Activated CD4-positive, alpha-beta memory T cell treated with anti-CD3 and anti-CD28 coated beads, Interleukin-2, amount 10 ng/mL, durations not matched to agents 7 days and 5 days (primary cell): ENCODE measurements at places on chromosomes 2 and 18. TPM values are rescaled to one million over a fixed set of nuclear protein-coding genes. Genes with fewer than 3 reads are reported as not detected.
A peak's percentile ranks its signal among the peaks of the same experiment; 100 is the strongest.

The PSMG2 gene
- total RNA-seq = 115 TPM

The IRS1 gene
- 7.4 TPM for total RNA-seq

The TTN gene
- total RNA-seq = 2.1 TPM

DNA sequence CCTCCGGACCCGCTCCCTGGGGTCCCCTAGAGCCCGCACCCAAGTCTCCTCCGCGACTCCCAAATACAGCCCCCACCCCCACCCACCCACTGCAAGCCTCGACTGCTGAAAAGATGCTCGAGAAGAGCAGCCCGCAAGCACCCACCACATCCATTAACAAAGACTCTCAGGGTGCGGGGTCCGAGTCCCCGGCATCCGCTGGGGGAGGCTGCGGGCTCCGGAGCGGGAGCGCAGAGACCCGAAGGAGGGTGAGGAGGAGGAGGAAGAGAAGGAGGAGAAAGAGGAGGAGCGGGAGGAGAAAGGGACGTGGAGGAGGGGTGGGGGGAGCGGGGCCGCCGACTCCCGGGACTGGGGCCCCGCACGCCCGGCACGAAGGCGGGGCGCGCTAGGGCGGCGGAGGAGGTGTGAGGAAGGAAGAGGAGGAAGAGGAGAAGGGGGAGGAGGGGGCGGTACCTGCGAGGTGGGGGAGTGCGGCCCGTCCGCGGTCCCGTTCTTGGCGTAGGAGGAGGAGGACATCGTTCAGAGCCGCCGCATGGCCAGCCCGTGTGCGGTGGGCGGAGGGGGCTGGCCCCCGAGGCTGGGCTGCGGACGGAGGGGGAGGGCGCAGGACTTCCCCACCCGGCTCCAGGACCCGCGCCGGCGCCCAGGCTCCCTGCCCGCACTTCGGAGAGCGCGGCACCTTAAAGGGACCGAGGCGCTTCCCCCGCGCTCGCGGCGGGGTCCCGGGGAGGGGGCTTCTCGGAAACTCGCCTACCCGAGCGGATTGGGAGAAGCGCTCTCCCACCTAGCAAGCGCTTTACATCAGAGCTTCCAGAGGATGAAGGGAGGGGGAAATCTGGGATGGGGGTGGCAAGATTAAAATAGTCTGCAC is at the start of gene CACNB4:
Gene CACNB4 (minus strand): TSS at position 549 of the 871 bp plus-strand sequence.
- peak within 1 kb of the TSS; percentile 71 for H3K4me3 ChIP-seq
- DNase-seq = peak; percentile 17
- peaks cover 16% of the 10 kb centered on the region for H3K4me1 ChIP-seq
- H3K36me3 ChIP-seq = peaks cover 3% of the 10 kb centered on the region
- no peak within 1 kb of the TSS for H3K27ac ChIP-seq
- peaks cover 64% of the 10 kb centered on the region for H3K27me3 ChIP-seq

DNA sequence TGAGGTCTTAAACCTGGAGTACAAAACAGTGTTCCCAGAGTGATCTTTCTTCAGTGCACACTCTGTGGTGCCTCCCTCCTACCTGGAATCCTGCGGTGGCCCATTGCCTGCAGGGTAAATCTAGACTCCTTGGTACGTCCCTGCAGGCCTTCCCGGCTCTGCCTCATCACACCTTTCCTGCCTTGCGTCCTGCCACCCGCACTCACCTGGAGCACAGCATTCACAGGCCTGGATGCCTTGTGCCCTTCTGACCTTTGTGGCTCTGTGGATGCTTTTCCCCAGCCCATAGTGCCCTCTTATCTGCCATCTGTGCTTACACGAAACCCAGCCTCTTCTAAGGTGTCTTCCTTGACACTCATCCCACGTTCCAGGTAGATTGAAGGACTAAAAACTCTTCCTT is 62.7 kb downstream of the PRKRA start:
- H3K27me3 ChIP-seq = peaks cover 9% of the 10 kb centered on the region
- H3K36me3 ChIP-seq = no peaks in the 10 kb centered on the region
- peaks cover 8% of the 10 kb centered on the region for H3K4me1 ChIP-seq
- H3K4me3 ChIP-seq = no peak overlapping the region
- H3K27ac ChIP-seq = no peak overlapping the region

DNA sequence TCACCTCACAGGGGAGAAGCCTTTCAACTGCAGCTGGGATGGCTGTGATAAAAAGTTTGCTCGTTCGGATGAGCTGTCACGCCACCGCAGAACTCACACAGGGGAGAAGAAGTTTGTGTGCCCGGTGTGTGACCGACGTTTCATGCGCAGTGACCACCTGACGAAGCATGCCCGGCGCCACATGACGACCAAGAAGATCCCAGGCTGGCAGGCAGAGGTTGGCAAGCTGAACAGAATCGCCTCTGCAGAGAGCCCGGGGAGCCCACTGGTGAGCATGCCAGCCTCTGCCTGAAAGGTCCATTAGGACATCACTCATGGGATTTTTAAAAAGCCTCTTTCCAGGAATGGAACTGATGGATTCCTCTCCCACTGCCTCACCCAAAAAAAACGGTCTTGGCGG is 8.9 kb downstream of the KLF11 start:
- peaks cover 54% of the 10 kb centered on the region for H3K36me3 ChIP-seq
- H3K4me1 ChIP-seq = peaks cover 9% of the 10 kb centered on the region
- no peak overlapping the region for H3K4me3 ChIP-seq

GRCh38 chr18:68033466-68033865 is 516.9 kb upstream of the DSEL start:
- no peak for DNase-seq
- no peaks in the 10 kb centered on the region for H3K4me1 ChIP-seq
- H3K36me3 ChIP-seq = no peaks in the 10 kb centered on the region
- no peaks in the 10 kb centered on the region for H3K27me3 ChIP-seq

DNA sequence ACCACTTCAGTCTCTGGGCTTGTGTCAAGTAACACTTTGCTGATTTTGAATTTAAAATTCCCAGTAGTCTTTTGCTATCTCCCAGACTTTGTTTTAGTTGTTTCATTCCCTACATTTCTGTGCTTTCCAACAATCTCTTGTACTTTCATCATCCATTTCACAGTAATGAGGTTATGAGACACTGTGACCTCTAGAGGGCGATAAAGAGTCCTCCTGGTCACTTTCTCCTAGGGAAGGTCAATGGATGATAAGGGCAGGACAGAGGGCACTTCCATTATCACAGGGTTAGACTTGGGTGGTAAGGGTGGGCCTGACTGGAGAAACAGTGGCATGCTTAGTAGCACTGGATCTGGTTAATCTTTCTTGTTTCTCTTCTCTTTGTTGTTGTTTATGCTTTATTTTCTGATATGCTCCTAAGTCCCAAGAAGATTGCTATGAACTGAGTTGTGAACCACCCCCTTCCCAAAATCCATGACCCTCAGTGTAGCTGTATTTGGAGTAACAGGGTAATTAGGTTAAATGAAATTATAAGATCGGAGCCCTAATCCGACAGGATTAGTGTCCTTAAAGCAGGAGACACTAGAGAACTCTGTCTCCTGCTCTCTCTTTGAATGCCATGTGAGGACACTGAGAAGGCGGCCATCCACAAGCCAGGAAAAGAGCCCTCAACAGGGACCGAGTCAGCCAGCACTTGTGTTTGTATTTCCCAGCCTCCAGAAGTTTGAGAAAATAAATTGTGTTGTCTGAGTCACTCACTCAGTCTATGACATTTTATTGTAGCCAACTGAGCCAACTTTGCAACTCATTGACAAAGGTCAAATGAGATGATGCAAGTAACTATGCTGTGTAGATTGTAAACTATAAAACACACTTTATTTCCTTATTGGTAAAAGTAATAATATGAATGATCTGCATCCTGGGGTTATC is 779.2 kb downstream of the CNTNAP5 start:
- H3K4me1 ChIP-seq = no peaks in the 10 kb centered on the region
- no peak overlapping the region for H3K27ac ChIP-seq
- H3K27me3 ChIP-seq = no peaks in the 10 kb centered on the region
- H3K4me3 ChIP-seq = no peak overlapping the region

GRCh38 chr2:141109633-141110032 is 1021.2 kb downstream of the LRP1B start:
- H3K27me3 ChIP-seq = no peaks in the 10 kb centered on the region
- H3K4me1 ChIP-seq = no peaks in the 10 kb centered on the region

DNA sequence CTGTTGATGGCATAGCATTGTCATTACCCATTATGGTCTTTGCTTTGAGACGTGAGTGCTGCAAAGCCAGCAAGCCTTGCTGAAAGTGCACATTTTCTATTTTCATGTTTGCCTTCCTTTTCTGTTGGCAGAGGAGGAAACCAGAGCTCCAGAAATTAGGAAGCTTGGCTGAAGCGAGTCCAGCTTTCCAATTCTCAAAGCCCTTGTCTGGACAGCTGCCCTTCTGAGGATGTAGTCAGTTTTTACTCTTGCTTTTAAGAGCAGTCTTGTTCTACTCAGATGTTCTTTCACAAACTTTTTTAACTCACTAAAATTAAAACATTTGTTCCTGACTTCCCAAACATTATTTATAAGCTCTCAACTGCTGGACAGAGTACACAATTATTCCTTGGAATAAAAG is 93.8 kb downstream of the ICOS start:
- H3K36me3 ChIP-seq = no peaks in the 10 kb centered on the region
- H3K27me3 ChIP-seq = no peaks in the 10 kb centered on the region
- no peak for DNase-seq
- H3K4me3 ChIP-seq = no peak overlapping the region

DNA sequence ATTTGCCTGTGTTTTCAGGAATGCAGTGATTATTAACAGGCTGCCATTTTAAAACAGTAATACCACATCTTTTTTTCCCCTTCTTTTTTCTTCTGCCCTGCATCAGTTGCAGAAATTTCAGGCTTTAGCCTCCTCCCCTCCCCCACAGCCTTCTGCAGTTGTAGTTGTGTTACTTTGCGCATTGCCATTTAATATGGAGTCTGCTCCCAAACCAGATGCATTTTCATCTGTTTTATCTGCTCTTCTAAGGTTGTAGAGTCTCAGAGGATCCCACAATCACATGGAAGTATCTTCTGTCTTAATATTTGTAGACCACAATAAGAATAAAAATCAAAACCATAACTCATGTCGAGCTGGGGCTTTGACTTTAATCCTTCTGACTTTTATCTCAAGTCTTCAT is 3.8 kb downstream of the ASXL3 start:
- H3K27ac ChIP-seq = no peak overlapping the region
- H3K4me1 ChIP-seq = peaks cover 4% of the 10 kb centered on the region
- no peak for DNase-seq
- no peaks in the 10 kb centered on the region for H3K36me3 ChIP-seq
- H3K27me3 ChIP-seq = peaks cover 8% of the 10 kb centered on the region
- no peak overlapping the region for H3K4me3 ChIP-seq
